PC-9 (cell line): ENCODE measurements at places on chromosomes 5 and 9. TPM values are rescaled to one million over a fixed set of nuclear protein-coding genes. Genes with fewer than 3 reads are reported as not detected.

GRCh38 chr5:61304590-61305381 lies 27.3 kb upstream of the ZSWIM6 start:
- H3K4me3 ChIP-seq: peak overlapping the region; percentile 27; the same call in 1 of the 2 replicates
- H3K36me3 ChIP-seq: no peaks in the 10 kb centered on the region
- H3K4me1 ChIP-seq: peaks cover 74% of the 10 kb centered on the region
- H3K27me3 ChIP-seq: no peaks in the 10 kb centered on the region
- peak overlapping the region; percentile 92 for H3K27ac ChIP-seq

Gene ARSI
- 2.6 and 3.2 TPM in 2 replicates for total RNA-seq

DNA sequence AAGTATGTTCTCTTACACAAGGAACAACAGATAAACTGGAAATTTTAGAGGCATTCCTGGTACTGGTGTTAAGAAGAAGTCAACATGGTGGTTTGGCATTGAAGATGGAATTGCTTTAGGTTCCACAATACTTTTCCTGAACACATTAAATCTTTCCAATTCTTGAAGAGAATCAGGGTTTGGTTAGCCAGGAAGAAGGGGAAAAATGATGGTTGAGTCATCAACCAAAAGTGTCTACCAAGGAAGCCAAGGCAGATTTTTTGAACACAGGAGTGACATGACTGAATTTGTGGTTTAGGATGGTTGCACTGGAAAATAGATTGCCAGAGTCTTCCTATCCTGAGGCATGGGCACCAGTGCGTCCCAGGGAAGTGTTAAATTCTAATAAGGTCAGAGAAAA lies 433.4 kb downstream of the TMEM38B start:
- H3K27ac ChIP-seq: no peak overlapping the region
- H3K4me3 ChIP-seq: no peak overlapping the region
- no peaks in the 10 kb centered on the region for H3K4me1 ChIP-seq
- no peak for DNase-seq

DNA sequence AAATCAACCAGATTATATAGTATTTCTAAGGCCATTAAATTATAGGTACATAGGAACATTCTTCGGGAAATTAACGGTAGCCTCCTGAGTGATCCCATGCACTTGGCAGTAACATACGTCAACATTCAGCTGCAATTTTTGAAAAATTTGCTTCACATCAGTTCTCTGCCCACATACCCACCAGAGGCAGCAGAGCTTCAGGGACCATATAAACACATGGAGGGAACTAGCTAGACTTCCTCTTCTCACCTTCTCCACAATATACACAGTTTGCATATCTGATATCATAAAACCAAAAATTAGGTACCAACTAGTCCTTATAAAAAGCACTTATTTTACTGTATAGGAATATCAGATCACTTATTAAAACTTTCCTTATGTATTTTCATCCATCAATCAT lies 4.8 kb downstream of the PSIP1 start:
- no peak for DNase-seq
- H3K4me3 ChIP-seq: no peak overlapping the region
- H3K4me1 ChIP-seq: peaks cover 14% of the 10 kb centered on the region
- no peaks in the 10 kb centered on the region for H3K27me3 ChIP-seq

- H3K4me3 ChIP-seq: no peak overlapping the region
- H3K4me1 ChIP-seq: no peaks in the 10 kb centered on the region
- no peak for DNase-seq
Observed at GRCh38 chr9:97405551-97405950, 6.3 kb upstream of the TDRD7 start.

DNA sequence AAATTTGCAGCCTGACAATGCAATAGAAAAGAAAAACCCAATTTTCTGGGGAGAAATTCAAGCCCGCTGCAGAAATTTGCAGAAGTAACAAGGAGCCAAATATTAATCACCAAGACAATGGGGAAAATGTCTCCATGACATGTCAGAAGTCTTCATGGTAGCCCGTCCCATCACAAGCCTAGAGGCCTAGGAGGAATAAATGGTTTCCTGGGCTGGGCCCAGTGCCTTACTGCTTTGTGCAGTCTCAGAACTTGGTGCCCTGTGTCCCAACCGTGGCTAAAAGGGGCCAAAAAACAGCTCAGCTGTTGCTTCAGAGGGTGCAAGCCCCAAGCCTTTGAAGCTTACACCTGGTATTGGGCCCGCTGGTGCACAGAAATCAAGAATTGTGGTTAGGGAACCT lies 23.6 kb upstream of the EGFLAM start:
- peaks cover 27% of the 10 kb centered on the region for H3K27me3 ChIP-seq
- no peaks in the 10 kb centered on the region for H3K4me1 ChIP-seq
- H3K36me3 ChIP-seq: no peaks in the 10 kb centered on the region
- no peak overlapping the region for H3K27ac ChIP-seq

Gene GAS1
- not detected in 2 replicates for total RNA-seq

DNA sequence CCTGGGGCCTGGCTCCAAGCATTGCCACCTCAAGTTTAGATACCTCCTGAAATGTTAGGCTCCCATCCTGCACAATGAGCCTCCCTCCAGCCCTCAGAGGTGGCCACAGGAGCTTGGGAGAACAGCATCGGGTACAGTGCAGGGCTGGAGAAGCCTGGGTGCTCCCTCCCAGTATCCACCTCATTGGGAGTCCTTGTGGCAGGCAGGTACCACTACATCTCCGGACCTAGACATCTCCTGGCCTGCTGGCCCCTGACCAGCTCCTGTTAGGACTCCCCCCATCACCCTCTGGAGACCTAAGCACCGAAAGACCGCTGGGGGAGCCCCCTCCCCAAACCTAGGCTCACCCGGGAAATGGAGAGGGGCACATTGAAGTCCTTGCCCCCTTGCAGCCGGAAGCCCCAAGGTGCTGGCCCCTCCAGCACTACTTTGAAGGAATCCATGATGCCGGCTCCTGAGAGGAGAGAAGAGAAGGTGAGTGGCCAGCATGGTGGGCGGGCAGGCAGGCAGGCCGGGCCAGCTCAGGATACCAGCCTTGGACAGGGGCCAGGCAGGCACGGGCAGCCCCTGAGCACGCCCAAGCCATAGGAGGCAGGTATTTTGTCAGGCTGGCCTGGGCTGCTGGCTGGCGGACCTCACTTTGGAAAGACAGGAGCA lies 1.2 kb downstream of the PDLIM7 start:
- no peaks in the 10 kb centered on the region for H3K27me3 ChIP-seq
- peak; percentile 67 for DNase-seq
- peak overlapping the region; percentile 65 for H3K27ac ChIP-seq
- peaks cover 41% of the 10 kb centered on the region for H3K4me1 ChIP-seq
- H3K36me3 ChIP-seq: no peaks in the 10 kb centered on the region; the same call in 1 of the 2 replicates

Gene GPR150
- total RNA-seq: 0.17 TPM in 1 of 2 replicates, not detected in the other
